ENCODE measurements at places on chromosomes 16 and 17. TPM values are rescaled to one million over a fixed set of nuclear protein-coding genes. Genes with fewer than 3 reads are reported as not detected.

The PPP1R27 gene
- not detected for total RNA-seq

The ALDOC gene
- total RNA-seq = 24.3 TPM

The TAC4 gene
- total RNA-seq = not detected

The WNT3 gene
- 1.0 TPM for total RNA-seq

The PRPSAP2 gene
- 50.6 TPM for total RNA-seq

The SMYD4 gene
- 8.5 TPM for total RNA-seq

The IKZF3 gene
- under 0.01 TPM for total RNA-seq

The HBA2 gene
- total RNA-seq = not detected

The NXPH3 gene
- total RNA-seq = 0.14 TPM

The SOST gene
- total RNA-seq = not detected

The ABHD15 gene
- 4.8 TPM for total RNA-seq

The ADAD2 gene
- not detected for total RNA-seq

The HEATR9 gene
- not detected for total RNA-seq

The ZNF287 gene
- total RNA-seq = 2.1 TPM

The CDT1 gene
- 0.14 TPM for total RNA-seq

The FAM20A gene
- not detected for total RNA-seq

The NAGLU gene
- total RNA-seq = 13.5 TPM

The IGFALS gene
- total RNA-seq = not detected

The ALOX15B gene
- total RNA-seq = 20.8 TPM

The RHBDL1 gene
- total RNA-seq = 4.7 TPM

The AARS1 gene
- 528 TPM for total RNA-seq

The TNFRSF12A gene
- 279 TPM for total RNA-seq

The OR4D1 gene
- not detected for total RNA-seq

The CACNG5 gene
- total RNA-seq = not detected

The SPNS3 gene
- total RNA-seq = not detected

The CTRB1 gene
- total RNA-seq = not detected

The BEAN1 gene
- total RNA-seq = under 0.01 TPM

The VPS35L gene
- total RNA-seq = 8.5 TPM

The GNAO1 gene
- total RNA-seq = under 0.01 TPM

The IGSF6 gene
- 0.07 TPM for total RNA-seq

The KRTAP4-6 gene
- not detected for total RNA-seq

The CD7 gene
- total RNA-seq = not detected

The ITGAX gene
- not detected for total RNA-seq

The CDK5R1 gene
- total RNA-seq = 7.2 TPM

The GJC1 gene
- 6.5 TPM for total RNA-seq

The CLEC3A gene
- total RNA-seq = not detected

The SAP30BP gene
- 52.3 TPM for total RNA-seq

The ZNF830 gene
- 15.7 TPM for total RNA-seq

The TP53TG3C gene
- not detected for total RNA-seq

The HOXB9 gene
- total RNA-seq = not detected

The EVI2A gene
- total RNA-seq = not detected

The TBC1D3D gene
- under 0.01 TPM for total RNA-seq

The XAF1 gene
- total RNA-seq = 20.1 TPM

The PRSS36 gene
- total RNA-seq = 0.85 TPM

The CENPX gene
- total RNA-seq = 17.8 TPM

The PRR29 gene
- not detected for total RNA-seq

The NPIPA5 gene
- 2.1 TPM for total RNA-seq

The KCNG4 gene
- total RNA-seq = not detected

The WNK4 gene
- total RNA-seq = 0.57 TPM

The MRC2 gene
- 6.8 TPM for total RNA-seq

The GOSR2 gene
- total RNA-seq = 48.6 TPM

Data from nasal cavity respiratory epithelium epithelial cell of viscerocranial mucosa (primary cell).